Activated CD4-positive, alpha-beta T cell treated with anti-CD3 and anti-CD28 coated beads, Interleukin-2, amount 50 U/mL, for 4 hours (primary cell): ENCODE measurements at places on chromosomes 6 and 20.

- no peak for DNase-seq
Measured at GRCh38 chr6:151561238-151561637, 67.4 kb downstream of the CCDC170 start.

GRCh38 chr20:5689463-5689862 lies 60.7 kb upstream of the SHLD1 start:
- no peak for DNase-seq

DNA sequence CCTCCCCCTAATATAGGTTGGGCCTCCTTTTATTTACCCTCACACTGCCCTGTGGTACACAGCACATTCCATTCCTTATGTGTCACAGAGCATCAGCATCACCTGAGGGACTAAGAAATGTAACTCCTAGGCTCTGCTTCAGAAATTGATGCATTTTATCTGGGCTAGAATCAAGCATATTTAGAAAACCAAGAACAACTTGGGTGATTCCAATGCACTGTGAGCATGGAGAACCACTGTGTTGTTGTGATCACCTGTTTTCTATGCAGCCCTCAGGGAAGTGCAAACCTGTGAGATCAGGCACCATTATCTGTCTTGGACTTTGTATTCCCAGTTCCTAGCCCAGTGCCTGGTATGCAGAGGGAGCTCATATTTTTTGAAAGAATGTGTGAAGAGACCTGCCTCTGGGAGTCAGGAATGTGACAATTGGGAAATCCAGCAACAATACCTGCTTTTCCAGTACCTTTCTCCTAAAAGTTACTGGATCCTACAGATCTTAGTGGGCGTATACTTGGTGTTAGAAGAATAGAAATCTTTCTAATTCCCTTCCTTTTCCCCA lies 7.0 kb downstream of the KAT14 start:
- DNase-seq, result no peak

GRCh38 chr20:63167026-63167917 lies 48.7 kb downstream of the YTHDF1 start:
- DNase-seq, result no peak

DNA sequence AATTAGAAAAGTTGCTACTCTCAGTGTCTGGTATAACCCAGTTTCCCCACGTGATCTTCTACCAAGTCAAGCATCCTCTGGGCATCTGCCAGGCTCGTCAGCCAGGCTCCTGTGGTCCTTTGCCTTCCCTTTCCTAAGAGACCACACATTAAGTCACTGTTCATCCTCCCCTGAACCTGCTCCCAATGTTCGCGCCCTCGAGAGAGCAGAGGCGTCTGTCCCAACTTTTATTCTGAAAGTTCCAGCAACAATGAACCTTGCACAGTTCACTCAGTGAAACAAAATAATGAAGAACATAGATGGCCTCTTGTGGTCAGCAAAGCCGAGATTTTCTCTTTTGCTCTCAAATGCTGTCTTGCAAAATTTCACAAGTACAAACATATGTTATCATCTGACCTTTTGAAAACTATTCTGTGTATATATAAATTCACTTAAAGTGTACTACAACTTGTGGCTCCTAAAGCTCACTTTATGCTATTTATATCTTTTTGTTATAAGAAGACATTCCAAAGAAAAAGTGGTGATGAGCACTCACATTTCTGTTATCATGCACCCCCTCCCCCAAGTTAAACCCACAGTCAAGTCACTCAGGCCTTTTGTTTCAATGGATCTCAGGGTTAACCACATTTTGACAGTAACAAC lies 39.2 kb upstream of the NHSL1 start:
- no peak for DNase-seq

DNA sequence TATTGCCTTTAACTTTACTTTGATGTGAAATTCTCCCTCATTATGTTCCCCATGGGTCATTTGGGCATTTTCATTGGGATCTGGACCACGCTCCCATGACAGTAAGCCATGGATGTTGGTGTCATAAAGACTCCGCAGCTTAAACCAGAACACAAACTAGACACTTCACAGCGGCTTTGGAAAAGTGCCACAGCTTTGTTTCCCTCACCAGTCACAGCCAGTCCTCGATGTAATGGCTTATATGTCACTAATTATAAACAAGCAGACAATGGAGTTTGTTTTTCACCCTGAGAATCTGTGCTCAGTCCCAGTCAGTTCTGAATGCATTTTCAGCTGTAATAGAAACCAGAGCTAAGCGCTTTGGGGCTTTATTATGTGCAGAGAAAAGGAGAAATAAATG lies 23.2 kb upstream of the DAAM2 start:
- DNase-seq, result no peak

- no peak for DNase-seq
Measured at GRCh38 chr6:89895276-89895874, 1.1 kb downstream of the GJA10 start.
